ENCODE measurements at places on chromosomes 2 and 18. TPM values are rescaled to one million over a fixed set of nuclear protein-coding genes. Genes with fewer than 3 reads are reported as not detected.
A peak's percentile ranks its signal among the peaks of the same experiment; 100 is the strongest.

DNA sequence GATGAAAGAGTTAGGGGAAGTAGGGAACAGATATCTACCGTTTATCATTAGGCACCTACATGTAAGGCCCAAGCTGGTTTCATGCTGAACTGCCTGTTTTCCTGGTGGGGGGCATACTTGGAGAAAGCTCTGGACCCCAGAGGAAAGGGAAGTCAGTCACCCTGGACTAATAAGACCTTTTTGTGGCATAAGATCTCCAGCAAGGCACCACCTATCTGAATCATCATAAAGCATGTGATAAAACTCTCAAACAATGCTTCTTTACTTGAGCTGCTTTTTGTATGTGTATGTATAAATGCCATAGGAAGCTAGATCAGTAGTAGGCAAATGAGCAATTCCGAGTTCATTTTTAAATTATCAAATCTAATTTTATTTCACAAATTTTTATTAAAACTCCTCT, 104.8 kb downstream of the TANC1 start:
- no peak for DNase-seq

DNA sequence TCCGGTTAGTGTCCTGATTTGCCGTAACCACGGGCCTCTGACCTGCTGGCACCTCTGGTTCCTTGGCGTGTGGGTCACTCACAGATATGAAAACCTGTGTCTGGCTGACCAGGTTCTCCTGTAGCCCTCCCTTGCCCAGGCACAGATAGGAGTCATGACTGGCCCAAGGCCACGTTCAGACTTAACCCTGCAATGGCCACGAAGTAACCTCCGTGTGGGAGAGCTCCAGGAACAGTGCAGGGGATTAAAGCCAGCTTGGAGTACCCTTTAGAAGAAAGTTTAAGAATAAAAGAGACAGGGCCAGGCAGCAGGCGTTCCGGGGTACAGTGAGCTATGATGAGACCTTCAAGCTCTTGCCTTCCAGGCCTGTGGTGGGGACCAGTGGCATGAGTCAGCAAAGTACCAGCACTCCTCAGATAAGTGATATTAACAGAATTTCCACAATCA, 25.5 kb downstream of the CENPO start:
- no peak for DNase-seq

DNA sequence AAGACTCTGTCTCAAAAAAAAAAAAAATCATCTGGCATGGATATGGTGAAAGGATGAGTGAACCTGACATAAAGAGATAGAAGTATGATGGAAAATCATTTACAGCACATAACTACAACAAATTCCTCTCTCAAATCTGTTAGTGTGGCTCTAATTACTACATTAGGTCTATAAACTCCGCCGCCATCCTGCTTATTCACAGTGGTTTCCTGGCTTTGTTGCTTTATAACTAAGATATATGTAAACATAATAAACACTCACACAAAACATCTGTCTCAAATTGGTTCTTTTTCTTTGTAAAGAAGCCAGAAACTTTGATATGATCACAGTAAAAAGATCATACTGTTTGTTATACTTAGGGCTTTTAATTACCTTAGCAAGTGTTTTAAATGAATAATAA, 412.6 kb upstream of the FAM98A start:
- no peak for DNase-seq

GRCh38 chr2:30979822-30980245, 158.4 kb downstream of the GALNT14 start:
- peak; percentile 67 for DNase-seq

GRCh38 chr2:231791107-231791506, 4.9 kb downstream of the COPS7B start:
- DNase-seq: no peak

DNA sequence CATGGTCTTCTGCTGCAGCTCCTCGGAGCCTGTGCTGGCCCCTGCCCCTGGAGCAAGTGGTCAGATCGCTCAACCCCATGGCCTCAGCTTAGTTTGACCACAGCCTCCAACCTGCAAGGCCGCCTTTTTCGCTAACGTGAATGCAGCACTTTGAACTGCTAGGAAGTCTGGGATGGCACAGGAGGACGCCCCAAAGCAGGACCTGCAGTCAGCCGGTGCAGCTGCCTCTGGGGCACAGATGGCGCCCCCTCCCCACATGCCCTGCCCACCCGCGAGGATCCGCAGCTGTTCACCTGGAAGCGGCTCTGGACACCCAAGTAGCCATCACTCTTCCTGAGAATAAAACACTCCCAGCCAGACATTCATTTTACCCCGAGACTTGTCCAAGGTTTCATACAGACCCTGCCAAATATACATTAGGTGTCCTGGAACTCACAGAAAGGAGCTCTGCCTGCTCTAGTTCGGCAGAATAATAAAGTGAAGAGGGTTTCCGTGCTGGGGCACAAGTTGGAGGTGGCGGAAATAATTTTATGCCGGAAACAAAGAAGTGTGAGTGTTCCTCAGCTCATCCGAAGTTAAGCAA, 510.1 kb downstream of the EIPR1 start:
- no peak for DNase-seq

DNA sequence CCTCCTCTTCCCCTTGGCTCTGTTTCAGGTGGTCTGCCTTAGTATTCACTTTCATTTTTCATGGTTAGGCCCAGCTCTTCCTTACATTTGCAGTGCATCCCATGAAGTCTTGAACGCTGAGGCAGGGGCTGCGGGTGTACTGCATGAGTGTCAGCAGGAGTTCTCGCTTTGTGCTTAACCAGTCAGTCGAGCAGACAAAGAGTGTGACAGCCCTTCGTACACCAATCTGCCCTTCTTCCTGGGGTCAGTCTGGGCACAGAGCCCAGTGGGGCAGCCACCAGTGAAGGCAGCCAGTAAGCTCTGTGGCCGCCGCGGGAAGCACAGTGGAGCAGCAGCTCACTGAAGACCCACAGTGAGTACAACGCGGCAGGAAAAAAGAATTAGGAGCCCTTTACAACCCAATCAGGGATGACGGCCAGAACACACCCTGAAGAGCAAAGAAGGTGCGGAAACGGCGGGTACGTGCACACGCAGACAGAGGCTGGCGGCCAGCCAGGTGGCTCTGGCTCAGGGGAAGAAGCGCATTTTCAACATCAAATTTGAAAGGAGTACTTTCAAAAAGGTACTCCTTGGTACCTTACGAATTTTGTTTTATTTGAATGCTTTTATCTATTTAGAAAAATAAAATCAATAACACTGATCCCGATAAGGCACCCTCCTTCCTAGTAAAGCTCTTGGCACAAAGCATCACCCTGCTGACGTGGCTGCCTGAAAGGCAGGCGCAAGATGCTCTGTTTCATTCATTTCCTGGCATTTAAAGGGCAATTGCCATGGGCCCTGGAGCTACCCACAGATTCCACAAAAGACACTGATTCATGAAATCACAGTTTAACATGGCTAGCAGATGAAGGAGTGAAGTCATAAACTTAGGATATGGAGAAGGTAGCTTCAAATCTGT, 47.0 kb upstream of the SEMA4C start:
- no peak for DNase-seq

- no peak for DNase-seq
Measured at GRCh38 chr2:54899576-54900200, 150.6 kb downstream of the RTN4 start.

GRCh38 chr2:101852824-101853223, 138.9 kb upstream of the IL1R2 start:
- no peak for DNase-seq

ME2 gene
- 42.6 TPM for total RNA-seq

COLEC12 gene
- total RNA-seq: 21.3 TPM

KRTCAP3 gene
- total RNA-seq: 0.68 TPM

MLPH gene
- total RNA-seq: 7.4 TPM

MPP4 gene
- total RNA-seq: 5.5 TPM
